ENCODE measurements at places on chromosomes 5 and 9.

- no peak for DNase-seq
These were observed 293.2 kb downstream of the CTNND2 start for GRCh38 chr5:11611011-11611410.

DNA sequence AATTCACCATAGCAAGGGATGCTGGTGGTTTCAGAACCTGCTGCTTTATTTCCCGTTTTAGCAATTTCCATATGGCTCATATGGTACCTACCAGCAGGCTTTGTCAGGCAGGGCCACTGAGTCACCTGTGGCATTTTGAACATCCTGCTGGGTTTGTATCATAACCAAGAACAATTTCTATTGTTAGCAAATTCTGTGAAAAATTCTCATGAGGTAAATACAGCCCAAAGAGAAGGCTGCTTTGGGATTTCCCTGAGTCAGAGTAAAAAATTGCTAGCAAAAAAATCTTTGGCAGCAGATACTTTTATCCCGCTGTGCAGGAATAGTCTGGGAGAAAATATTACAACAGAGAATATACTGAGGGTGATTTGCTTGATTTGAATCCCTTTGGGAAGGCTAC, 52.7 kb downstream of the PRR16 start:
- DNase-seq, result peak; percentile 62

DNA sequence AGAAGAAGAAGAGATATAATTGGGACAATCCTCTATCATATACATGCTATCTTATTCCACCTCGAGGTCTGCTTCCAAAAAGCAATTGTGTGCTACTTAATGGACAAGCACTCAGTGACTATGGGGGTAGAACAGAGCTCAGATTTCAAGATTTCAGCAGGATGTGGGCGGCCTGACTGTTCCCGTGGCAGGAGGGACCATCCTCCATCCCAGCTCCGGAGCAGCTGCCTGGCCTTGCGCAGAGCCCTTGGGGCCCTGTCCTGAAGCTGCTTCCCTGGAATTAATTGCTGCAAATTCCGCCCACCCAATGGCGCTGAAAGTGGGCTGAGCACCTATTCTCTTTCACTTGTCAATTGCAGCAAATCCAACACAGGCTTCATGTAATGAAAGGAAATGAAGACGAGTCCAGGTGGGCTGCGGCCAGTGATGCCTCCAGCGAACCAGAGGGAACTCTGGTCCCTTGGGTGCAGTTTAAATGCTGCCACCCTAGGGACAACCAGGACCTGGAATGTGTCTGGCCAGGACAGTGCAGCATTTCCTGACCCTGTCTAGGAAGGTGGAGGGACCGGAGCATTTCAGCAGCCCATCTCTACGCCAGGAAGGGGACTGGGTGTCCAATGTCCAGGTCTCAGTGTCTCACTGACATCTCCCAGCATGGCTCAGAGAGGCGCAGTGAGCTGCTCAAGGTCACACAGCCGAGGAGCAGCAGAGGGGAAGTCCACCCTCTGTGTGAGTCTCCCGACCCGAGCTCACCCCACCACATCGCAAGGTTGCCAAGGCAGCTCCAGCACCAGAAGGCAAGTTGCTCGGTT, 50.5 kb upstream of the FCN1 start:
- DNase-seq, result peak; percentile 38

- no peak for DNase-seq
These were observed 22.2 kb upstream of the SLC1A3 start for GRCh38 chr5:36584009-36584875.

DNA sequence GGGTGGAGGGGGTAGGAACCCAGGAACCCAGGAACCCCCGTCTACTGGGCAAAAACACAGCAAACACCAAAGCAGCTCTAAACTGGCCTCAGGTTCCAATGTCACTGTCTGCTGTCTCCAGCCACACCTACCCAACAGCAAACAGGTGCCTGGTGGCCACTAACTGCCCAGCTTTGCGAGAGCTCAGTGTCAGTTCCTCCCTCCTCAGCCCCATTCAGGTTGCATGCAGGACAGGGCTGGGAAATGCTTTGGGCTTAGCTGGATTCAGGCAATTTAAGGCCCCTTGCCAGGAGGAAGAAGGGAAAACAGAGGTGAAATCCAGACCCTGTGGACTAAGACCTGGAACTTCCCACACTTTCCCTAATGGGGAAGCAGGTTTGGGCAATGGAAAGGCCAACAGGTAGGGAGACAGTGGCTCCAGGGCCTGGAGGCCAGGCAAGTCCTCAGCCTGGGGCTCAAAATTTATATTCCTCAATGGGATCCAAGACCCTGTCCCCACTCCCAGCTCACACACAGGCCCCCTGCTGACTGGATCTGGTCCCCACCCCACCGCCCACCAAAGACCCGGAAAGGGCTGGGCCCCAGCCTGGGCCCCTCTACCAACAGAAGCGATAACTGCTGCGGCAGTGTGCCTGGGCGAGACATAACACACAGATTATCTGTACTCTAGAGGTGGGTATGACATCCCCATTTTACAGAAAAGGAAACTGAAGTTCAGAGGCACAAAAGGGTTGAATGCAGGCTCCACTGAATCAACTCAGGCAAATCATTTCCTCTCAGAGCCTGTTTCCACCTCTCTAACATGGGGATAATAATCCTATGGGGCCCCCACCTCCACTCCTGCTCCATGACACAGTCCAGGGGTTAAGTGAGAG, 3.5 kb downstream of the EEIG1 start:
- no peak for DNase-seq

DNA sequence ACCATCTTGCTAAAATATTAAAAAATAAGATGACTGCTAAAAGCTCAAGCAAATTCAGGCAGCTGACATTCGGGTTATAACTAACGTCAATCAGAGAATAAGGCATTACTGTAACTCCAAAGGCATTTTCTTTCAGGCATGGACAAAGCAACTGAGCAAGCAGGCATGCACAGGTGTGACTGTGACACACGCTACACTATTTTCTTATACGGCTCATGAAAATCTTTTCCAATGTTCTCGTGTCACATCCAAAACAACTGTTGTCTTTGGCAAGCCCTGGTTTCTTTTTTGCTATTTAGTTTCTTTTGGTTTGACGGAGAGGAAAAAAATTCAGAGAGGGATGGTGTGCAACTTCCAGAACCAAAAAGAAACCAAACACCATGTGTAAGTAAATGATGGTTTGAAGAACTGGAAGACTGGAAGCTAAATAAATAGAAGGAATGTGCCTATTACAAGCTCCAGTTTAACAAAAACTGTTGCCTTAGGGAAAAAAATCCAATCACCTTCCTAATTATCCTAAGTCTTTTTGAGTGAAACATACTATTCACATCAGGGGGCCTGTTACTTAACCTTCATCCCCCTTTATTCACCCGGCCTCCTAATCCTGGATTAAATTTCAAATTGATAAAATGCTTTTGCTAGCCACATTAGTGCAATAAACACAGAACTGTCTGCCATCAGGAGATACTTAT, 277.6 kb downstream of the PSAT1 start:
- no peak for DNase-seq

GRCh38 chr9:121365564-121365963, 4.5 kb downstream of the STOM start:
- no peak for DNase-seq

DNA sequence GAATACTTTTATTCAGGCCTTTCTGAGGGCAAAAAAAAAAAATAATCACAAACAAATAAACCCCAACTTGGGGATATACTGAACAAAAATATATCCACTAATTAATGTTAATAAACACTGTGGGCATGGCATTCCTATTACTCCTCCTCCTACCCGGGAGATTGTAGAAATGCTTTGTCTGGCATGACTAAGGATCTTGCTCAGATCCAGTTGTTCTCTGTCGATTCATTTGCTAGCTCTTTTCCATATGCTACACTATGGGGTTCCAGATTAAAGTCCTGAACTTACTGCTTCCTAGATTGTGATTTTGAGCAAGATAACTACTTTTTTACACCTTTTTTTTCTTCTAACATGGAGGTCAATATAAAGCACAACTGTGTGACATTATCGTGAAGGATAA, 102.2 kb upstream of the PRR16 start:
- no peak for DNase-seq

DNA sequence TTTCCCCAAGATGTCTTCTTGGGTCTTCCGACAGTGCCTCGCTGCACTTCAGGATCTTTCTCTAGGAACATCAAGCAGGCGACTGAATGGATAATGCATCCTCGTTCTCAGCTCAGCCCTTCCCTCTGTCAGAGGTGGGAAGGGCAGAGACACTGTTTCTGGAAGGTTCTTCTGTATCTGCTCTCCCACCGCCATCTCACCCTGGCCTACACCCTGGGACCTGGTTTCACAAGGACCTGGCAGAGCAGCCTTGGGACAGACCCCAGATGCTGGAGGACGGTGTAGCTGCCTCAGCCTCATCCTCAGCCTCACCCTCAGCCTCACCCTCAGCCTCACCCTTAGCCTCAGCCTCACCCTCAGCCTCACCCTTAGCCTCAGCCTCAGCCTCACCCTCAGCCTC, 18.5 kb downstream of the MRPL36 start:
- no peak for DNase-seq

DNA sequence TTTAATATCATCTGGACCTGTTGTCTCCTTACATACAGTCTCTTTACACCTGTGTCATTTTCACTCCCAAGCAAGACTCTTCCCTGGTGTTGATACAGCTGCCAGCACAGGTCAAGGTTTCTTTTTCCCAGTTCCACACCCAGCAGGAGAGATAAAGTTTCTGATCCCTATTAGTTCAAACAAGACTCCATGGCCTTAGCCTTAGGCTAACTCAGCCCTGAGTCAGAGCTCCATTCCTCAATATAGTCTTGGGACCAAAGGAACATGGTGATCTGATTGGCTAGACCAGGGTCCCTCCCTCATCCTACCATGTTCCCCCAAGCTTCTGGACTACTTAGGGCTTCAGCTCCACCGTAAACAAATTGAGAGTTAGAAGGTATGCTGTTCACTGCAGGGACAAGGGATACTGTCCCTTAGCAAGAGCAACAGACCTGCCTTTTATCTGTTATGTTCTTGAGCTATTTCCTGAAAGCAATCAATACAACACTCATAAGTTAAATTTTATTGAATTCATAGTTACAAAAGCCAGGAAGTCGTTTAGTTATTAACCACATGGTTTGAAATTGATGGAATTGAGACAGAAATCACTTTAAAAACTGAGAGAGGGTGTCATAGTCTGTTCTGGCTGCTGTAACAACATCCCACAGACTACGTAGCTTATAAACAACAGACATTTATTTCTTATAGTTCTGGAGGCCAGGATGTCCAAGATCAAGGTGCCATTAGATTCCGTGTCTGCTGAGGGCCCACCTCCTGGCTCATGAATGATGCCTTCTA, 20.5 kb downstream of the SLC1A1 start:
- DNase-seq, result no peak

- DNase-seq, result peak; percentile 35
These were observed 455.3 kb downstream of the RAB3C start for GRCh38 chr5:59037941-59038797.

- DNase-seq, result peak; percentile 87
These were observed 36.8 kb upstream of the SSBP2 start for GRCh38 chr5:81787474-81788242.

- DNase-seq, result no peak
These were observed 18.6 kb downstream of the DNAJA1 start for GRCh38 chr9:33043671-33044070.

DNA sequence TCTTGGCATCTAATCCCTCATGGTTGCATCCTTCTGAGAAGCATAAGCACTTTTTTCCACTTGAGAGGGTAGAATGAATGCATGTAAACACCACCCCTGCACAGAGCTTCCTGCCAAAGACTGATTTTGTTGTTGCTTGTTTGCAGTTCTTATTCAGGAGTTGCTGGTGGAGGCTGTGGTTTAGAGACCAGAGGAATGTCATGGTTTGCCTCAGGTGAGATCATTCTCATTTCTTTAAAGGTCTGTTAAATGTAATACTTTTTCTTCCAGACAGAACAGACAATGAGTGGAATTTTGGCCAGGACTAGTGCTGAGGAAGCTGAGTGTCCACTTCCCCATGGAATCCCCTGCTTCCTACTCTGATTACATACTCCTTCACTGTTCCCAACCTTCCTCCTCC, 3.2 kb upstream of the TNC start:
- DNase-seq, result peak; percentile 45

GRCh38 chr9:124124729-124125650, 113.4 kb downstream of the LHX2 start:
- no peak for DNase-seq

DNA sequence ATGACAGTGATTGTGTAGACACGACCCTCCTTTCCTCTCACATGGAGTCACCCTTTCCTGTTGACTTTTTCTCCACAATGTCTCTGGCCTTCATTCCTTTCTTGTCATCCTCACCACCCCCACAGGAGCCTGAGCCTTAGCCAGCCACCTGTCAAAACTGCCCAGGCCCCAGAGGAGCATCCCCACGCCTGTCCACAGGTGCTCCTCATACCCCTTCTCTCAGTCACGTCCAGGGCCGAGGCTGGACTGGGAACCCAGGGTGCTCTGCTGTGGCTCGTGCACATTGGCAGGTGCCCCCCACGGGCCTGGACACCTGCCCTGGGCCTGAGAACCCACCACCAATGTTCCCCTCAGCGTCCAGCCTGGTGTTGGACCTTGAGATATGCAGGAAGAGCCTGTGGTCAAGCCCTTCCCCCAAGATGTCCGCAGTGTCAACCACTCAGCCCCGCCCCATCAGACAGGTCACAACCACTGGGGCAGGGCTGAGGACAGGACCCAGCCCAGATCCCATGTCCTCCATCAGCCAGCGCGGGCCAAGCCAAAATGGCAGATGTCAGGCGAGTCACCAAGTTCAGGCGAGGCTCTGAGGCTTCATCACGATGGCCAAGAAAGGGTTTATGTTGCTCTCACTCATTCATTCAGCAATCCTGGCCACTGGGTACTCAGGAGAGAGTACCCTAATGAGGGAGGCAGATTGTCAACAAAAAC, 65.8 kb upstream of the STXBP1 start:
- DNase-seq, result no peak

DNA sequence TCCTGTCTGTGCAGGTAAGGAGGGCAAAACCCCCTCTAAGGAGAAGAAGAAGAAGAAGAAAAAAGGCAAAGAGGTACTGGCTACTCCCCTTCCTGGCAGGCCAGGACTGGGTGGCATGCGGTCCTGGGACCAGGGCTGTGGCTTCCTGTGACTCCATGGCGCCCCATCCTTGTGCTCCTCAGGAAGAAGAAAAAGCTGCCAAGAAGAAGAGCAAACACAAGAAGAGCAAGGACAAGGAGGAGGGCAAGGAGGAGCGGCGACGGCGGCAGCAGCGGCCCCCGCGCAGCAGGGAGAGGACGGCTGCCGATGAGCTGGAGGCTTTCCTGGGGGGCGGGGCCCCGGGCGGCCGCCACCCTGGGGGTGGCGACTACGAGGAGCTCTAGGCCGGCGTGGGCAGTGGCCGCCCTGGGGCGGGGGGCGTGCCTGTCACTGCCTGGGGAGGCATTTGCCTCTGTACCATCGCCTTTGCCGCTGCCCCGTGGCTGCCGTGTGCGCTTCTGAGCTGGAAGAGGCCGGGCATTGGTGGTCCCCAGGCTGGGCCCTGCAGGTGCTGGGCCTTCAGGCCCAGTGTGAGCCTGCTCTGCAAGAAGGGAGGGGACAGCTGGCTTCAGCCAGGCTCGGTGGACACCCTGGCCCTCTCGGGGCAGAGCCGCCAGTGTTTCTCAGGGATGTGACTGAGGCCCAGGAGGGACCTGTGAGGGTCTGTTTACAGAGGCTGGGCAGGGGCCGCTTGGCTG, 2.0 kb upstream of the AJM1 start:
- DNase-seq, result no peak

- no peak for DNase-seq
These were observed 185.7 kb downstream of the PBX3 start for GRCh38 chr9:125932746-125933455.

All from fibroblast of mammary gland (primary cell).